ENCODE measurements at places on chromosomes 4 and X.

GRCh38 chr4:168864821-168865541 is 145.1 kb downstream of the CBR4 start:
- DNase-seq: no peak

GRCh38 chrX:8832582-8833378 is 31.6 kb upstream of the FAM9A start:
- no peak for DNase-seq

DNA sequence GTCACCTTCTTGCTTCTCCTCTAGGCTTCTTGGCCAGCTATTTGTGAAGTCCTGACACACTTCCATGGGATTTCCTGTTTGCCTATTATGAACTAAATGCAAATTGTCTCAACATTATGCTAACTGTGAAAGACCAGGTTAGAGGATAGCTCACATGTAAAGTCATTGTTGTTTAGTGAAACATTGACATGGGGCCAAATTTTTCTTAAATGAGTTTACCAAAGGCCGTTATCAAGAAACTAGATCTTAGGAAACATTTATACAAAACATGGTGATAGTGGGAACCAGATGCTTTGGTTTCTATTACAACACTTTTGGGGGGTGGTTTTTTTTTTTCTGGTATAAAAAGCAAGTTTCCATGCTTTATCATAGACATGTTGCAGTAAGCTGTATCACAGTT is 466.8 kb upstream of the FAM241A start:
- DNase-seq: no peak

- DNase-seq: no peak
Observed at GRCh38 chrX:97490656-97491055, 606.9 kb downstream of the RPA4 start.

- no peak for DNase-seq
Observed at GRCh38 chr4:92251711-92252110, 52.1 kb upstream of the GRID2 start.

GRCh38 chr4:78571804-78572203 is 20.2 kb downstream of the ANXA3 start:
- no peak for DNase-seq

DNA sequence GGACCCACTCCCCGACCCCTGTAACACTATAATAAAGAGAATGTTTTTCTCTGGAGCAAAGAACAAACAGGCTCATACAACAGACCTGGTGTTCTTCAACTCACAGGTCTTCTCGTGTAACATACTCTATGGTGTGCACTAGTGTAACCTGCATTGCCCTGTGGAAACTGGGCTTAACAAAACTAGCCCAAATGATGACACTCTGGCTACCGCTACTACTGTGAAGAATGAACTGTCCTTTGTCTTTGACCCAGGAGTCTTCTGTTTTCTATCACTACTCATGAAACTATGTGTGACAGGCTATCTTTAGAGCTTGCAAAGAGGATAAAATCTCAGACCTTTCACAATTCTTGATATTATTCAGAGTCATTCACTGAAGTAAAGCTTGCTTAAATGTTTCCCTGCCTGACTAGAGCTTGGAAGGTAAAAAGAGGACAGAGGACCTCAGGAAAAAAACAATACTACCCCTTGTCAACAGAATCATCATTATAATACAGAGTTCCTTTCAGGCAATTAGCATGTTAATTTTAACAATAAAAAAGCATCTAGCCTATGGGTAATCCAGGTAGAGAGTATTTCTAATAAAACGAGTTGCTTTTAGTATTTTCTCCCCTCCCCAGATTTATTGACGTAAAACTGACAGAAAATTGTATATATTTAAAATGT is 59.2 kb downstream of the FSTL5 start:
- DNase-seq: no peak

DNA sequence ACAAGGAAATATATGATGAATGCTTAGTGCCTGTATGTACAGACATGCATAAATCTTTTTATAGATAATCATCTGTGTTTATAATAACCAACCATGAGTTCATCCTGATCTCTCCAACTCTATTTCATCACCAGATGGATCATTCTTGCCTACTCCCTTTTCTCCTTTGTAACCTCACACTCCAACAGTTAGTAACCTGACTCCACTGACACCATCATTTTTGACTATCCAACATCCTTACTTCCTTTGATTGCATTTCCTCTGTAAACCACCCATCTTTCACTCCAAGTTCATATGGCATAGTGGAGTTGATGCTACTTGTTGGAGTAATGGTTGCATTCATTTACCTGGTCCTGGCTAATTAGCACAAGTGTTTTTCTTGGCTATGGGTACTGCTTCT is 170.6 kb downstream of the ZNF330 start:
- no peak for DNase-seq

DNA sequence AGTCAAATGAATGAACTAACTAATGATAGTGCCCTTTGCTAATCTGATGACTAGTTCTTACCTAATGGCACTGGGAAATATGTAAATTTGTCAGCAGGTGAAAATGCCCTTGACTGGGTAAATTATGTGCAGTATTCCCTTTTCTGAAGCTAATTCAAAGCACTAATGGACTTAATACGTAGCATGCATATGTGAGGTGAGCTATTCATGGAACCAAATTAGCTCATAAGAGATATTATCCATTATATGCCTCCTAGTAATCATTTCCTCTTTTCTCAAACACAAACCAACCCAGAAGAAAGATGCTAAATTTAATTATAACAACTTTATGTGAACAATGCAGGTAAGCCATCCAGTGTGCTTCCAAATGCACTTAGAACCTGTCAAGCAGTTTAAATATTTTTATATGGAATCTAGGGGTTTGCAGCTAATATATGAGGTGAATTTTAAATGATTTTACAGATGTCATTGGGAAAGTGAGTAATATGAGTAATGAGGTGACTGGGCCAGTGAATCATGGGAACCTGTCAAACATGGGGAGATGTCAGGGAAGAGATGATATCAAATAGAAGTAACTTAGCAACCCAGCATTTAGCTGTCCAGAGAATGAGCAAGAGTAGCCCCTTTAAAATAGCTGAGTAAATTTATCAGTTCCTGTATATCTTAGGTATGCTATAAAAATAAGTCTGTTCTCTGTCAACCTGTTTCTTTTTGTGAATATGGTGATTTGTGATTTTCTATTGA is 315.0 kb downstream of the AFF2 start:
- no peak for DNase-seq

- DNase-seq: no peak
Observed at GRCh38 chr4:73669410-73670183, 49.4 kb upstream of the RASSF6 start.

- DNase-seq: no peak
Observed at GRCh38 chr4:82614838-82615449, 53.2 kb upstream of the TMEM150C start.

- DNase-seq: no peak
Observed at GRCh38 chrX:7071390-7071789, 76.1 kb upstream of the STS start.

DNA sequence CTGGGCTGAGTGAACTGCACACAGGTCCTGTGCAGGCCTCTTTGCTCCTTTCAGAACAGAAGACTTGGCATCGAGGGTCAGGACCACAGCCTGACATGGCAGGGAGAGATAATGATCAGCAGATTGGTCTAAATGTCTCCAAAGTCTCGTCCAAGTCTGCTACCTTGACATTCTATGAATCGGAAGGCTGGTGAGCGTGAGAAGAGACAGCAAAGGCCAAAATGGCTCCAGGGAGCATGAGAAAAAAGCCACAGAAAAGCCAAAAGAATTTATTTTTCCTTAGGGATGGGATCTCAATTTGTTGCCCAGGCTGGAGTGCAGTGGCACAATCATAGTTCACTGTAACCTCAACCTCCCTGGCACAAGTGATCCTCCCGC is 32.3 kb upstream of the IQSEC2 start:
- DNase-seq: no peak

DNA sequence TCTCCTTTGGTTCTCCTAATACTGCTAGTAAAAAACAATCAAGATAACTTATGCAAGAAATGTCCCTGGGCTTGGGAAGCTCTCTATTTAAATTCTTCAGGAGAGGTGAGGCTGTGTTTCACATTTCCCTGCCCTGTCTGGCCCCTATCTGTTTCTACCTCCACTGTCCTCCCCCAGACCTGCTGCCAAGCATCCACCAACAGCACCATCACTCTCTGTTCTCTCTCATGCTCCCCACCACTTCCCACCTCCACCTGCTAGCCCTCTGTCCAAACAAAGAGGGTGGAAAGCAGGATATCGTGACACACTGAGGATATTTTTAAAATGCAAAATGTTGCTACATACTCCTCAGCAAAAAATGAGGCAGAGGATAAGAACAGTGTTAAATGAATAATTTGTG is 88.4 kb upstream of the NAP1L5 start:
- no peak for DNase-seq

DNA sequence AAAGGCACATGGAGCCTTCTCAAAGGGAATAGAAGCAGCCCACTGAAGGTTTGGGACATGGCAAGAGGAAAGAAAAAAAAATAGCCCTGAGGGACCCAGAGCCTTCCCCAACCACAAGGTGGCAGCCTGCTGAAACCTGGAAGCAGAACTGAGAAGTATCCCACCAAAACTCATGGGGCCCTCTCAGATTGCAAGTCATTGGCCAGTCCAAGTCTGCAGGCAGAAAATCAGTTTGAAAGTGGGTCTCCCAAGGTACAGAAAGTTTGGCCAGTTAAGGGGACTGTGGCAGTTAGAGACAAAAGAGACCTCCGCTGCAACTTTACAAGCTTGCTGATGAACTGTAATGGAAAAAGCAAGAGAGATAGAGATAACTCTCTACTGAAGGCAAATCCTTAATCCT is 155.8 kb downstream of the ANTXR2 start:
- no peak for DNase-seq

DNA sequence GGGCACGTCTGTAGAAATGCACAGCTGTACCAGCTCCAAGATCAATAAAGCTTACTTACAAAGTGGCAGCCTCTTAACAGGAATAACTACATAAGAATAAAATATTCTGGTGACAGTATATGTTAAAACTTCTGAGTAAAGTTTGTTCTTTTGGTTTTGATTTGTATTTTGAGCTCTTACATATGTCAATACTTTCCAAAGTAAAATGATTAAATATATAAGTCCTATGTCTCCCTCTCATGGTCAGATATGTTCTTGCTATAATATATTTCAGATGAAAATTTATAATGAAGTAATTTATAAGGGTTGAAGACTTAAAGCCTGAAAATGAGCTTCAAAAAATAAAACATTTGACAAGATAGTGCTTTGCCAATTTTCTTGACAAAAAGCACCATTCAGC is 254.4 kb downstream of the NPFFR2 start:
- no peak for DNase-seq

DNA sequence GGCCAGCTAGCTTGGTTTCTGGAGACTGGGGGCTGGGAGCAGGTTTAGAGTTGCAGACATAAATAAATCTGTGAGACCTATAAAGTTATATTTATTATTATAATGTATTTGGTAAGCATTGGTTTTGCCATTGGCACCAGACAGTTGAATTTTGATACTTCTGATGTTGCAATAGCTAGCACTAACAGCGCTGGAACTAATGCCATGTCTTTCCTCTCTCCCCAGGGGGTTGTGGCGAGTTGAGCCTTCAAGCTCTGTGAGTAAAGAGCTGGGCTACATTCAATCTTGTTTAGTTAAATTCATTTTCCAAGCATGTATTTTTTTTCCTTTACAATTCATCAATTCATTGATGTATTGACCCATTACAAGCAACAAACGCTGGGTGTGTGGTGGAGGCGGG is 358.7 kb upstream of the NR3C2 start:
- DNase-seq: no peak

DNA sequence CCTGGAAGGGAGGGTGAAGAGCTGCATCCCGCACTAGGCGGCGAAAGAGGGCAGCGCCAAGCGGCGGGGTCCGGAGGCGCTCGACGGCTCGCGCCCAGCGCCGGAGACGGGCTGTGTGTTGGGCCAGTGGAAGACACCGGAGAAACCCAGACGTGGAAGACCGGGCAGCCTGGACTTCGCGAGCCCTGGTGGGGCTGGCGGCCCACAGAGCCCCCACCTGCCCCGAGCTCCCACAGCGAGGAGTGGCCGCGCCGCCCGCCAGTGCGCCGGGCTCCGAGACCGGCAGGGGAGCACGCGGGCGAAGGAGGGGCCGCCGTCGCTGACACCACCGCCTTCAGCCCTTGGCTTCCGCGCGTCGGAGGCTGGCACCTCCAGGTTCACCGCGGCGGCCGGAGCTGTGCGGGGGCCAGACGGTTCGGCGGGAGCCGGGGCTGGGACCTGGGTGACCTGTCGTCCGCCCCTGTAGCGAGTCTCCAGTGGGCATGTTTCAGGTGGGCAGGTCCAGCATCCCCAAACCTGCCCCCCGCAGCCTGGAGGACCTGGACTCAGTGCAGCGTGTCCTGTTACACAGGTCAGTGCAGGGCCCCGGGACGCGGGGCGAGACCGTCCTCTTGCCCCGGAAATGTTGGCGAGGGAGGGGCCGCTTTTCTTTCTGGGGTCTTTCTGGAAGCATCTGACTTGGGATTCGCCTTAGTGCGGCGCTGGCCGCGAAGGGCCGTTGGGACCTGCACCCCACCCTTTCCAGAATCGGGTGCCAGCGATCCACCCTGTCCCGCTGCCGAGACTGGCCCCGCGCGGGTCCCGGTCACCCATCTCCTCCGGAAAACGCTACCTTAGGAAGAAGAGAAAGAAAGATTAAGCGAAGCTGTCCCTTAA is 9.6 kb upstream of the INTU start:
- DNase-seq: peak; percentile 66

DNA sequence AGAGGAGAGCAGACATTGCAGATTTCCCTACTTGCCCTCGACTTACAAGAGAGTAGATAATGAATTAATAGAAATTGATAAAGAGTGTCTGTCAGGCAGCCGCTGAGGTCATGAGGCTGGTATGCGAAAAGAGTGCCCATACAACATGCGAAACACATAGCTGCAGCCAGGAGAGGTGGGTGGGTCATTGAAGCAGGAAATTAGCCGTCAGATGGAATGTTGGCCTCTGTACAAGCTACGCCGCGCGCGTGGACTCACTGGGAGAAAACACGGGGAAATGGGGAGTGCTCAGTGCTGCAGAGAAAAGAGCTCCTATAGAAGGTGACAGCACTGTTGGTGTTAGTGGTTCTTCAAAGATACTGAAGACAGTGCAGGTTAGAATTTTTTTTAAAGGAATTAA is 125.1 kb downstream of the RAPGEF2 start:
- DNase-seq: peak; percentile 56

GRCh38 chr4:41934514-41934900 is 722 bp upstream of the TMEM33 start:
- DNase-seq: no peak

DNA sequence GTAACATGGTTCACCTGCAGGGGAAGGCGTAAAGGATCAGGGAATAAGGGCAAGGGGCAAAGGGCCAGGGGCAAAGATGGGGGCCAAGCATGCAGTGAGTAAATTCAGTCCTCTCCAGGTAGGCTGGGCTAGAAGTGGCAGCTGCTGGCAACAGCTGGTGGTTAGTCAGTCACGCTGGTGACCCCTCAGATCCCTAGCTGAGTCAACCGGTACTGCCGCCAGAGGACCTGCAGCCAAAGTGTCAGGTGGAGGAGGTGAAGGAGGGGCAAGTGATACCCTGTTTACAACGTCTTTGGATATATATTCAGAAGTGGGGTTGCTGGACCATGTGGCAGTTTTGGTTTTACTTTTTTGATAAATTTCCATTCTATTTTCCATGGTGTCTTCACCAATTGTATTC is 24.6 kb upstream of the NAP1L2 start:
- DNase-seq: no peak

All from RWPE2 (cell line).